ENCODE measurements at places on chromosomes 1 and 21.

DNA sequence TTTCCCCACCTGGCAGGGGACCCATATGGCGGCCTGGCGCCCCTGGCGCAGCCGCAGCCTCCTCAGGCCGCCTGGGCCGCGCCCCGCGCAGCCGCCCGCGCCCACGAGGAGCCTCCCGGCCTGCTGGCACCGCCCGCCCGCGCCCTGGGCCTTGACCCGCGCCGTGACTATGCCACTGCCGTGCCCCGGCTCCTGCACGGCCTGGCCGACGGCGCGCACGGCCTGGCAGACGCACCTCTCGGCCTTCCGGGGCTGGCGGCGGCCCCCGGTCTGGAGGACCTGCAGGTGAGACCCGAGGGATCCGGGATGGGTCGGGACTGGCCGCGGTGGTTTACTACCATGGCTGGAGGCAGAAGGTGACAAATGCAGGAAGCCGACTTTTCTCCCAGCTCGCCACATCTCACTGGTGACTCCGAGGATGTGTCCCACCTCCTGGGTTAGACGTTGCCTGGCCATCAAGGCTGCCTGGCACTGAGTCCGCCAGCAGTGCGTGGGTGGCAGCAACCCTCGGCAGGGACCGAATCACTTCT is 1.1 kb downstream of the TFAP2E start:
- DNase-seq, result no peak

DNA sequence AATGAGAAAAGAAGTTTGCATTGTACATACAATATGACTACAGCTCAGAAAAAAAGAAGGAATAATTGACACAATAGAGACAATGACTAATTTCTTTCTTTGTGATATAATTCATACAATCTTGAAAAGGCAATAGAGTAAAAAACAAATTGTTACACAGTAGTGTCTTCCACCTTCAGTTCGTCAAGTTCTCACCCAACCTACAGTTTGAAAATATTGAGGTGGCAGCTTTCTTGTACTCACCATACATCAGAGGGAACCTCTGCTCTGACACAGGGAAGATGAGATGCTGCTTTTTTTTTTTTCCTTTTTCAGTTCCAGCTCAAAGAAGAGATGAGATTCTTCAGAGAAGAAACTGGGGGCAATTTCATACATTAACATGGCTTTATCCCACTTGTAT is 173.2 kb downstream of the ATP6V1G3 start:
- no peak for DNase-seq

GRCh38 chr1:108716437-108717230 is 3.9 kb downstream of the FNDC7 start:
- no peak for DNase-seq

GRCh38 chr1:26083208-26083607 is 15.8 kb upstream of the TRIM63 start:
- DNase-seq, result no peak

DNA sequence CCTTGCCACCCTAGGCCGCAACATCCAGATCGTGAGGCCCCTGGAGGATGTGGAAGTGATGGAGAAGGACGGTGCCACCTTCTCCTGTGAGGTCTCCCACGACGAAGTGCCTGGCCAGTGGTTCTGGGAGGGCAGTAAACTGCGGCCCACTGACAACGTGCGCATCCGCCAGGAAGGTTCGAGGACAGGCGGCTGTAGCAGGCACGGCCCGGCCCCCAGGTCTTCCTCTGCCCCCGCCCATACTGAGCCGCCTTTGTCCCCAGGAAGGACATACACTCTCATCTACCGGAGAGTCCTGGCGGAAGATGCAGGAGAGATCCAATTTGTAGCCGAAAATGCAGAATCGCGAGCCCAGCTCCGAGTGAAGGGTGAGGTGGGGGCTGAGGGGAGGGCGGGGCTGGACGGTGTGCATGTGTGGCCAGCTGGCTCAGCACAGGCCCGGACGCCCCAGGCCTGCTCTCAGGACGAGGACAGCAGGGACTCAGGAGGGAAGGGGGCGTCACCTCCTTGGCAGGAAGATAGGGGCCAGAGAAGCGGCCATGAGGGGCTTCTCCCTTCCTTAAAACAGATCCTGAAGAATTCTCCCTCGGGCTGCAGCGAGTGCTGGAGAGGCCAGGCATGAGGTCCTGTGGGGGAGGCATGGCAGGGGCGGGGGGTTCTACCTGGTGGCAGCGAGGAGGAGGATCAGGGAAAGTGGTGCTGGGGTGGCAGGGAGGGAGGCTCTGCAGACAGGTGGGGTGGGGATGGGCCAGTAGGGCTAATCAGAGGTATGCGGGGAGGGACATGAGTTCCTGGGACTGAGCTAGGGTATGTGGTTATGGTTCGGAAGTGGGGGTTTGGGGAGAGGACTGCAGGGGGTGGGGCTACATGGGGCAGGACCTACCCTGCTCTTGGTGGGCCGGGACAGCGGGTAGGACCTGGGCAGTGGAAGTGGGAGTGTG is 69.9 kb downstream of the OBSCN start:
- DNase-seq, result no peak

- peak; percentile 51 for DNase-seq
Observed at GRCh38 chr1:227729881-227730629, 5.0 kb downstream of the JMJD4 start.

GRCh38 chr1:62286786-62287224 is 32.4 kb downstream of the KANK4 start:
- DNase-seq, result no peak

GRCh38 chr1:34918977-34919561 is 10.4 kb downstream of the DLGAP3 start:
- DNase-seq, result no peak

GRCh38 chr1:182520736-182521135 is 68.3 kb downstream of the RNASEL start:
- DNase-seq, result no peak

DNA sequence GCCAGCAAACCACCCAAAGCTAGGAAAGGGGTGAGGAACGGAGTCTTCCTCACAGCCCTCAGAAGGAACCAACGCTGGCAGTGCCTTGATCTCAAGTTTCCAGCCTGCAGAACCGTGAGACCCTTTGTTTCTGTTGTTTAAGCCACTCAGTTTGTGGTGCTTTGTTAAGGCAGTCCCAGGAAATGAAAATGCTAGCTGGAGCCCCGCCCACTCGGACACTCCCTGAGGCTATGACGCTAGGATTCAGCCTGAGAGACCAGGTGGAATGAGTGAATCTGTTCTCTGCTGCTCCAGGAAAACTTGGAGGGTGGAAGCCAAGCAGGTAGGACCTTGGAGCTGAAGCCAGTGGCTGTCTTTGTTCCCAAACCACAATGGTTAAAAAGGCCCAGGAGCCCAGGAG is 196.5 kb upstream of the POU3F1 start:
- DNase-seq, result no peak

- DNase-seq, result no peak
Observed at GRCh38 chr1:207833381-207833780, 77.5 kb downstream of the CD34 start.

DNA sequence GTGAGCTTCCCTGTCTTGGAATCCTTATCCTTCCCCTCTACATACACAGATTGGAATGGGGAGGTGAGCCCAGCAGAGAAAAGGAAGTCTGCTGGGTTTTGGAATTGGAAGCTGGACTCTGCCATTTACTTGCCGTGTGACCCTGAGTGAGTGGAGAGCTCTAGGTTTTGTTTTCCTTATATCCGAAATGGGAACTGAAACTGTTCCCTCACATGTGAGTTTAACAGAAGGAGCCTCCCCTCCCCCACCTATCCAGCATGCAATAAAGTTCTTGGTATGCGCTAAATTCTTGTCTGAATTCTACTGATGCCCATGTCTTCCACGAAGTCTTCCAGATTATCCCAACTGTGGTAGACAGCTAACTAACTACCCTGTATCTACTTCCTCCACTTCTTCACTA is 58.7 kb downstream of the NENF start:
- no peak for DNase-seq

GRCh38 chr1:14704846-14705245 is 106.4 kb downstream of the KAZN start:
- peak; percentile 1 for DNase-seq

GRCh38 chr1:52238474-52238873 is 96.6 kb downstream of the ZFYVE9 start:
- DNase-seq, result no peak

GRCh38 chr1:17744666-17745478 is 10.3 kb upstream of the ACTL8 start:
- no peak for DNase-seq

GRCh38 chr1:110538075-110538474 is 19.1 kb upstream of the KCNA10 start:
- no peak for DNase-seq

DNA sequence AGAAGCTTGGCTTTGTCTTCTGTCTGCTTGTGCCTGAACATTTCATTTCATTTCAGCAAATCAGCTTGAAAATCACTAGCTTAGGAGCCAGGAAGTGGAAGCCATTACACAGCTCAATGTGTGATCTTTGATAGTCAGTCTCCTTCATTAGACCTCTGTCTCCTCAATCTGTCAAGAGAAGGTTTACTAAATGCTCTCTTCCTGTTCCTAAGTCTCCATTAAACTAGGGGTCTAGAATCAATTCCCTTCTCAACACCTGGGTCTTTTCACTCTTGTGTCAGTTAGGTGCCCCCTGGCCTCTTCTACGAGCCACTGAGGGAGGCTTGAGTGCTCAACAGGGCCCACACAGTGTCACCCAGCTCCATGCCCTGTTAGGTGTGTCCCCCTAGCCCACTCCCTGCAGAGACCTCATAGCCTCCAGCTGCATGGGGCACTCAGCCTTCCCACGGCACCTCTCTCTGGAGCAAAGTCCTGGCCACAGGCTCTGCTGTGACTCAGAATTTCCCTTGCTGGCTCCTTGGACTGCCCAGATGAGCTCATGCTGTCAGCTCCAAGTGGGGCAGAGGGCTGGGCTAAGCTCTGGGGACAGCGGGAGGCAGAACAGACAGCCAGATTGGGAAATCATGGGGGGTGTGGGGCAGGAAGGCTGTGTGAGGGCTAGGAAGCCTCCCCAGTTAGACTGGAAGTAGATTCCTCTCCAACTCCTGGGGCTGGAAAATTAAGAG is 115.7 kb upstream of the IPO9 start:
- DNase-seq, result no peak

DNA sequence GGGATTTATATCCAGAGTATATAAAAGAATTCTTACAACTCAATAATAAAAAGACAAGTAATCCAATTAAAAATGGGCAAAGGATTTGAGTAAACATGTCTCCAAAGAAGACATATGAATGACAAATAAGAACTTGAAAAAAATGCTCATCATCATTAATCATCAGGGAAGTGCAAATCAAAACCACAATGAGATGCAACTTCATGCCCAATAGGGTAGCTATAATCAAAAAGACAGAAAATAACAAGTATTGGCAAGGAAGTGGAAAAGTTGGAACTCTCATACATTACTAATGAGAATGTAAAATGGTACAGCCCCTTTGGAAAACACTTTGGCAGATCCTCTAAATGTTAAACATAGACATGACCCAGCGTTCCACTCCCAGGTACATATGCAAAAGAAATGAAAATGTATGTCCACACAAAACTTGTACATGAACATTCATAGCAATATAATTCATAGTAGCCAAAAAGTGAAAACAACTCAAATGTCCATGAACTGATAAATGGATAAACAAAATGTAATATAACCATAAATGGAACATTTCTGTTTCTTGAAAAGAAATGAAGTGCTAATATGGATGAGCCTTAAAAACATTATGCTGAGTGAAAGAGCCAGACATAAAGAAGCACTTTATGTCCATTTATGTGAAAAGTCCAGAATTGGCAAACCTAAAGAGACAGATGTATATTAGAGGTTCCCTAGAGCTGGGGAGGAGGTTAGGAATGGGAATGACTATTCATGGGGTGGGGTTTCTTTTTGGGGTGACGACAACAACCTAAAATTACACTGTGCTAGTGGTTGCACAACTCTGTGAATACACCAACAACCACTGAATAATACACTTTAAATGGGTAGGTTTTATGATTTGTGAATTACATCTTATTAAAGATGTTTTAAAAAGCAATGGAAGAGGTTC is 259.7 kb downstream of the RHOU start:
- no peak for DNase-seq

DNA sequence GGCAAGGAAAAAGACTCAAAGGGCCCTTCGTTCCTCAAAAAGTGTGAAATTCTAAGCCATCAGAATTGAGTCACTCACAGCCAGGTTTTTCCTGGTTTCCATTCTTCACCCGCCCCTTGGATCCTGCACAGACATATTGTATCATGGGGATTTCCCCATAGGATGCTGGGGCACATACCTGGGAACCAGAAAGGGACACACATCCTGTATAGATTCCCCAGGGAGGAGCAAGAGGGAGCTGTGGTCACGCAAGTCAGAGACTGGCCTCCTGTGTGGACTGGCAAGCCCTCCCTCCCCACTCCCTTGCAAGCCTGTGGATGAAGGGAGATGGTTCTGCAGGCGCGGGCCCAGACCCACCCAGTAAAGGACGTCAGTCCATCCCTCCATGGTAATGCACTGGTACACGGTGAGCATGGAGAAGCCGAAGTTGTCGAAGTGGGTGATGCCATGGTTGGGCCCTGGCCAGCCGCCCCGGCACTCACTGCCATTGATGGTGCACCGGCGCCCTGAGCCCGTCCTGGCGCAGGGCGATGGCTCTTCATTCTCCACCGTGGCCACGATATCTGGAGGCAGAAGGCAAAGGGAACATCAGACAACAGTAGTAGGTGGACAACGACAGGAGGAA is 23.2 kb downstream of the CACNA1S start:
- DNase-seq, result no peak

DNA sequence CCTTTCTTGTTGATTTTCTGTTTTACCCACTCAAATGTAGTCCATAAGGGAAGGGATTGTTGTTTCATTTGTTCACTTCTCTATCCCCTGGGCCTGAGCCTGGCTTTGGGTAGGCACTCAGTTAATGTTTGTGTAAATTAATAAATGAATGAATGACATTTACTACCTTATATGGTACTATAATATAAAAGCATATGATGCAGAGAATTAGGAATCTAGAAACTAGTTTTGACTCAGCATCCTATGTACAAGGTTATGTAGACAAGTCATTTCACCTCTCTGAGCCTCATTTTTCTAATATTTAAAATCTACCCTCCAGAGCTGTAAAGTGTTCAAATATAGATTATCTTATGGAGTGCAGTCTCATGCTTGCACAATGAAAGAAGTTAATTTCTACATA is 68.9 kb upstream of the S1PR1 start:
- DNase-seq, result peak; percentile 72

GRCh38 chr1:212794561-212795014 is 2.9 kb downstream of the TATDN3 start:
- no peak for DNase-seq

DNA sequence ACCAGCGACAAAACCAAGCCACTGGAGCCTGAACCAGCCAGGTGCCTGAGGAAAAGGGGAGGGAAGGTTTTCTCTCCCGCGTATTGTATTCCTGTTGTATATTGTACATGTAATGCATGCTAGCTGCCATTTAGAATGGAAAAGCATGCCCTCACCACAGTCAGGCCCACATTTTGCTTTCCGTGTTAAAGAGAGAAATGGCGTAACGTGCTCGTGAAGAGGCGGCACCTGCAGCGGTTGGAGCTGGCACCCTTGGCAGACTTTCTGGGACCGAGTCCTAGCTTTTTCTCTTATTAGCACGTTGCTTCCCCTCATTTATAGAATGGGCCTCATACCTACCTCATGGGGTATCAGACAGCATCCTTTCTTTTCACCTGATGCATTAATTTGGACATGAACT is 135.3 kb upstream of the IRF2BP2 start:
- no peak for DNase-seq

GRCh38 chr1:39261712-39262221 is 57.3 kb downstream of the MACF1 start:
- no peak for DNase-seq

Data from activated CD4-positive, alpha-beta T cell treated with anti-CD3 and anti-CD28 coated beads, Interleukin-2, Interleukin-4, amounts not matched to agents 100 ng/mL and 50 ng/mL, durations not matched to agents 16 hours and 8 hours (primary cell).